ENCODE measurements at places on chromosomes 12 and 14.

DNA sequence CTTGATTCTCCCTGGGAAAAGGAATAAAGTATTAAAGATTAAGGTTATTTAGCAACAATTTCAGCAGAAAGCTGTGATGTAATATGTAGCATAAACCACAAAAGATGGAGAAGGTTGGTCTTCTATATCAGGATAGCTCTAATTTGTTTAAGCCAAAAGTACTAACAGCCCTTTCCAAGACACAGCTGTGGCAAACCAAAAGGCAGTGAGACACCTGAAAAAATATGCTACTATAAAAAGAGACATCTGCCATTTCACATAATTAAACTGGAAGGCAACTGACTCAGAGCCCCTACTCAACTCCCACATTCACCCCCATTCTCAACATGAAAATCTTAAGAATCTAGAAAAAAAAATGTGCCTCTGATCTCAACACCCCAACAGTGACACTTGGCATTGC, 390.2 kb upstream of the PRICKLE1 start:
- DNase-seq = no peak

DNA sequence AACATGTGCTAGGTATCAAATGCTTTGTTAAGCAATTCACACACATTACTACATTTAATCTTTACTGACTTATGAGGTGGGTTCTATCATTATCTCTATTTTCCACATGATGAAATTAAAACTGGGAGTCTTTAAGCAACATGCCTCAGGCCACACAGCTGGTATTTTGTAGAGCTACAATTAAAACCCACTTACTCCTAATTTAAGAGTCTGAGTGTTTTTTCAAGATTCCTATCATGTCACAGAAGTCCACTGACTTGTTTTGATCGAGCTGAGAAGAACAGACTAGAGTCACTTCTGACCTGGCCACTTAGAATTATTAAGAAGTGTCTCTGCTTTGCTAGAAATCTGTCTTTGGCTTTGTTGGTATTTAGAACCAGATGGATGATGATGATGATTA, 670.7 kb downstream of the NRXN3 start:
- DNase-seq = no peak

DNA sequence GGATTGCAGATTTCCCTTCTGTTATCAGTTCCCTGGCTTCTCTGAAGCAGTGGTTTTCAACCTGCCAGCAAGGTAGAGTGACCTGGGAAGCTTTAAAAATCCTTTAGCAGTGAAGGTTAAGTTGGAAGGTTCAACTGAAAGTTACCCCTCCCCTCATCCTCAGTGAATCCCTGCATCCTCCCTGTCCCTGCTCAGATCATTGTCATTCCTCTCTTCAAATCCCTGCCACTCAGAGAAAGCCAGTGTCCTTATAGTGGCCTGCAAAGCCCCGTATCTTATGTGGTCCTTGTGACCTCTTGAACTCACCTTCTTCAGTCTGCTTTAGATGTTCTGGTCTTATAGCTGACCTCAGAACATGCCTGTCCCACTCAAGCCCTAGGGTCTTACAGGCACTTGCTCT, 53.6 kb downstream of the PPM1A start:
- peak; percentile 29 for DNase-seq

DNA sequence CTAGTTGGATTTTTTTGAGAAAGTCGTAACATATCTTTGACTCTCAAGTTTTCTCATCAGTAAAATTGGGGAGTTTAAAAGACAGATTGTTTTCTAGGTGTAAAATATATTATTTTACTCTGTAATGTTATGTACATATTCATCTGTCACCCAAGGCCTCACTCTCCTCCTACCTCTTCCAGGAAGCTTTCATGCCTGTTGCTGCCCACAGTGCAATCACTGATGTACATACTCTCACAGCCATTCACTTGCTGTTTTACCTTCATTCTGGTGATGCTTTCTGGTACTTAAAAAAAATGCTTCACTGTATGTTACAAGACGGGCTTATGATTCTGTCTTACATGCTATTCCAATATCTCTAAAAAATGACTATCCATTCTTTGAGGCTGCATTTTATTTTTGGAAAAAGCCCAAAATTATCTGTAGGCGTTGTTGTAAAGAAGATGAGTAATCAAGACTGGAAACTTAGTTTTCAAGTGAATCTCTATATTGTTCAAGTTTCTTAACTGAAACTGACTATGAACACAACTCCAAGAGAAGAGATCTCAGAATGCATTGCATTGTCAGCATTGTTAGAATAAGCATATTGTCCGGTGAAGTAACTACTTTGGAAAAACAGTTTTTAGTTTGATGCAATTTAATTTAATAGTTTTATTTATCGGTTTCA, 82.5 kb downstream of the LMO3 start:
- no peak for DNase-seq

DNA sequence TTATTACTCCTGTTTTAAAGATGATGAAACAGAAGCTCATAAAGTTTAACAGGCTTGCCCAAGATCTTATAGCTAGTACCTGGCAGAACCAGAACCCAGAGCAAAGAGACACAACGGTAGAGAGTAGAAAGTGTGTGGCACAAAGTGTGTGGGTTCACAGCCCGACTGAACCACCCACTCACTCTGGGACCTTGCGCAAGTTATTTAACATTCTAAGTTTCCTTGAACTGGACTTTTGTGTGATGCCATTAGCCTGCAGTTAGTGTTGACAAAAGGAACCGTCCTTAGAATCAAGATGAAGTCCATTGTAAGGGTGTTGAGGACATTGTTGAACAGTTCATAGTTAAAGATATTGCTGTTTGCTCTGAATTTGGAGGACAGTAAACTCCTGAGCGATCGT, 29.9 kb upstream of the RIC8B start:
- DNase-seq = no peak

- no peak for DNase-seq
These were observed 277.6 kb downstream of the SOX5 start for GRCh38 chr12:23671881-23672280.

- DNase-seq = no peak
These were observed 22.3 kb downstream of the FBXW8 start for GRCh38 chr12:116933091-116933490.

DNA sequence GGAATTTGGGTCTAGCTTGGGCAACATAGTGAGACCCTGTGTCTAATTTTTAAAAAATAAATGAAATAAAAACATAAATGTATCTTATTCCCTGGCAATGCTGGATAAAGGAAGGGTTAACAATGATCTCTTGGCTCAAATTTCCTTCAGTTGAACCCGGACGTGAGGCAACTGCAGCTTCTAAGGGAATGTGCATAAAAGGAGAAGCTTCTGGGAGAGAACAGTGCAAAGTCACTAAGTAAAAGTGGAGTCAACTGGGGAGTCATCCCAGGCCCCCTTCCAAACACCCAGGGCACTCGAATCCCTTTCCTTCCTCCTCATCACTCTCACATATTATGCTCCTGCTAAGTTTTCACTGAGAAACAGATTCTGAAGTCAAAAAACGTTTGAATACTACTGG, 147.3 kb downstream of the PPM1H start:
- no peak for DNase-seq

Data from mesendoderm (in vitro differentiated cells).